ENCODE measurements at places on chromosomes 11 and 22. TPM values are rescaled to one million over a fixed set of nuclear protein-coding genes. Genes with fewer than 3 reads are reported as not detected.

The TMPRSS6 gene
- total RNA-seq, result not detected

The MS4A3 gene
- not detected for total RNA-seq

The FGF3 gene
- not detected for total RNA-seq

The LTO1 gene
- total RNA-seq, result 21.1 TPM

The GRK3 gene
- total RNA-seq, result 14.7 TPM

The SERPIND1 gene
- total RNA-seq, result 0.31 TPM

The H19 gene
- total RNA-seq, result 1,767 TPM

The IGSF22 gene
- total RNA-seq, result not detected

The OR51B5 gene
- total RNA-seq, result 0.32 TPM

The UBQLN3 gene
- total RNA-seq, result not detected

The PHOX2A gene
- not detected for total RNA-seq

Data from adrenal gland (tissue), 19 donors.